ENCODE measurements at places on chromosomes 16 and 17. TPM values are rescaled to one million over a fixed set of nuclear protein-coding genes. Genes with fewer than 3 reads are reported as not detected.

The TMEM235 gene
- 2.0 TPM for total RNA-seq

The TMIGD1 gene
- not detected for total RNA-seq

The WSCD1 gene
- total RNA-seq, result 12.8 TPM

The CDYL2 gene
- 0.74 TPM for total RNA-seq

GRCh38 chr16:11128211-11129141, 127.5 kb downstream of the SOCS1 start:
- DNase-seq, result peak; percentile 77
- no peaks in the 10 kb centered on the region for H3K27me3 ChIP-seq
- H3K4me1 ChIP-seq, result peaks cover 12% of the 10 kb centered on the region
- no peak overlapping the region for H3K27ac ChIP-seq

GRCh38 chr16:85422632-85423550, 190.2 kb upstream of the GSE1 start:
- no peak overlapping the region for H3K4me3 ChIP-seq
- no peak overlapping the region for H3K27ac ChIP-seq
- no peaks in the 10 kb centered on the region for H3K36me3 ChIP-seq

GRCh38 chr17:3804503-3804931, 3.5 kb upstream of the ITGAE start:
- H3K4me3 ChIP-seq, result no peak overlapping the region
- H3K27ac ChIP-seq, result no peak overlapping the region
- DNase-seq, result no peak
- H3K36me3 ChIP-seq, result peaks cover 7% of the 10 kb centered on the region
- H3K4me1 ChIP-seq, result no peaks in the 10 kb centered on the region

DNA sequence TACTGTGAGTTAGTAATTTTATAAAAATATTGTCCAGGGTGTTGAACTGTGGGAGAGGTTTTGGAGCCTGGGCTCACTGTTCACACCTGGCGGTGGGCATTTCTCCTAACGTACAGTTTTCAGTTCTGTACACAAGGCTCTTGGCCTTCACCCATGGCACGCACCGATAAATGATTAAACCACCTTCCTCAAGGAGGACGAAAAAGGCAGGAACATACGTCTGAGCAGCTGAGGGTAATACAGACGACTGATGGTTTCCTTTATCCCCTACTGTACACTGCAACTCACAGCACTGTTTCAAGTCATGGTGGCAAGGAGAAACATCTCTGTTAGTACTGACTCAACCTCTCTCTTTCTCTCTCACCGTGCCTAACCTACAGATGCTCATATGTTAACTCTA, 1.4 kb upstream of the ST6GALNAC1 start:
- no peaks in the 10 kb centered on the region for H3K36me3 ChIP-seq
- no peaks in the 10 kb centered on the region for H3K27me3 ChIP-seq
- H3K27ac ChIP-seq, result no peak overlapping the region
- DNase-seq, result no peak

- H3K36me3 ChIP-seq, result no peaks in the 10 kb centered on the region
- no peaks in the 10 kb centered on the region for H3K27me3 ChIP-seq
Observed at GRCh38 chr17:65359016-65359415, 202.4 kb downstream of the AXIN2 start.

- peaks cover 35% of the 10 kb centered on the region for H3K4me1 ChIP-seq
- no peaks in the 10 kb centered on the region for H3K27me3 ChIP-seq
- DNase-seq, result no peak
- no peaks in the 10 kb centered on the region for H3K36me3 ChIP-seq
- no peak overlapping the region for H3K4me3 ChIP-seq
Observed at GRCh38 chr17:29728490-29728889, 105.8 kb upstream of the CORO6 start.

GRCh38 chr16:89048090-89048725, 45.4 kb upstream of the ACSF3 start:
- H3K4me1 ChIP-seq, result no peaks in the 10 kb centered on the region
- no peaks in the 10 kb centered on the region for H3K36me3 ChIP-seq
- no peak overlapping the region for H3K4me3 ChIP-seq

DNA sequence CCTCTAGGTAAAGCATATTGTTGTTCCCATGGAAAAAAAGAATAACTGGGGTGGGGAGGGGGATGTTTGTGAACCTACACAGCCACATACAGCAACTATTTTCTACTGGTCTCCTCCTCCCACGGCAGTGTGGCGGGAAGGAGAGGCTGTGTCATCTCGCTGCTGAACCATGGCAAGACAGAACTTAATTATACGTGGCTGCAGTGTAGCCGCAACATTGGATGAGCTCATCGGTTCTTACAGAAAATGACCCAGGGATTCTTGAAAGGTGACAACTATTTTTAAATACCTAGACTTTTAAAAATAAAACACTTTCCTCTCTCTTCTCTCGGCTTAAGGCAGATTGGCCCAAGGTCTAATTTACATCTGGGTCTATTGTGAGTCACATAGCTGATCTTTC, 19.8 kb upstream of the TEKT3 start:
- no peak overlapping the region for H3K27ac ChIP-seq
- no peaks in the 10 kb centered on the region for H3K4me1 ChIP-seq
- no peaks in the 10 kb centered on the region for H3K36me3 ChIP-seq

DNA sequence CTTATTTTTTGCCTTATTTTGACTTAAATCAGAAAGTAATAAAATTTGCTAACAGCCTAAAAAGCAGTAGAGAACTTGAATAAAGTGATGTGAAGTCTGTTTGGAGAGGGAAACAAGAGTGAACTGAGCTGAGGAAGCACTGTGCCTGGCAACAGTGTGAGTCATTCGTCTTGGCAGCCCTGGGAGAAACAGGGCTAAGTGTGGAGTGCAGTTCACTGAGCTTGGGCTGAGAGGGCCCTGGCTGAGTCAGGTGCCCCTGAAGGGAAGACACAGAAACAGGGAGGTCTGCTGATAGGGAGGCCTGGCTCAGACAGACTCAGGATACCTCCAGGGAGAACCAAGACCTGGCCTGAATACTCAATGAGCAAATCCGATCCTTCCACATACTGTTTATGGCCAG, 132.1 kb downstream of the HS3ST4 start:
- no peak overlapping the region for H3K4me3 ChIP-seq
- no peaks in the 10 kb centered on the region for H3K27me3 ChIP-seq
- H3K36me3 ChIP-seq, result no peaks in the 10 kb centered on the region
- DNase-seq, result no peak

- H3K4me1 ChIP-seq, result peaks cover 11% of the 10 kb centered on the region
- H3K36me3 ChIP-seq, result no peaks in the 10 kb centered on the region
- H3K27ac ChIP-seq, result peak overlapping the region; percentile 91
- peak; percentile 83 for DNase-seq
- no peaks in the 10 kb centered on the region for H3K27me3 ChIP-seq
Observed at GRCh38 chr17:57892146-57892819, 42.4 kb upstream of the MRPS23 start.

DNA sequence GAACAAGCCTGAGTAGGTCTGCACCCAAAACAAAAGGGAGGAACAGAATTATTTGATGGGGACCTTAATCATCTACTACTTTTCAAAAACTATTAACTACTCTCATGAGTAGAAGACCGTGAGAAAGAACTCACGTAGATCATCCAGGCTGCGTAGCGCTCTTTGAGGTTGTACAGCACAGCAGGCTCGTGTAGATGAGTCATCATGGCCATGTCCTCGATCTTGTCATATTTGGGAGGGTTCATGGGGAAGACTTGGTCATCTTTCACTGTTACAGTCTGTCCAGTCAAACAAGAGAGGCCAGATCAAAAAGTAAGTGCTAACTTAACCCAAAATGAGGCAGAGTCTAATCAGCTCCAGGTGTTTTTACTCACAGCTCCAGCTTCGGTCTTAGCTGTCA, 2.3 kb downstream of the MYH1 start:
- H3K27ac ChIP-seq, result no peak overlapping the region
- DNase-seq, result no peak
- no peaks in the 10 kb centered on the region for H3K36me3 ChIP-seq
- H3K4me3 ChIP-seq, result no peak overlapping the region
- peaks cover 7% of the 10 kb centered on the region for H3K27me3 ChIP-seq
- no peaks in the 10 kb centered on the region for H3K4me1 ChIP-seq

All from cardiac muscle cell (in vitro differentiated cells and primary cell).